Hematopoietic multipotent progenitor cell treated with erythropoietin and hydrocortisone succinate and interleukin-3 and kit ligand, for 17 days (in vitro differentiated cells): ENCODE measurements at places on chromosomes 1 and 21.

DNA sequence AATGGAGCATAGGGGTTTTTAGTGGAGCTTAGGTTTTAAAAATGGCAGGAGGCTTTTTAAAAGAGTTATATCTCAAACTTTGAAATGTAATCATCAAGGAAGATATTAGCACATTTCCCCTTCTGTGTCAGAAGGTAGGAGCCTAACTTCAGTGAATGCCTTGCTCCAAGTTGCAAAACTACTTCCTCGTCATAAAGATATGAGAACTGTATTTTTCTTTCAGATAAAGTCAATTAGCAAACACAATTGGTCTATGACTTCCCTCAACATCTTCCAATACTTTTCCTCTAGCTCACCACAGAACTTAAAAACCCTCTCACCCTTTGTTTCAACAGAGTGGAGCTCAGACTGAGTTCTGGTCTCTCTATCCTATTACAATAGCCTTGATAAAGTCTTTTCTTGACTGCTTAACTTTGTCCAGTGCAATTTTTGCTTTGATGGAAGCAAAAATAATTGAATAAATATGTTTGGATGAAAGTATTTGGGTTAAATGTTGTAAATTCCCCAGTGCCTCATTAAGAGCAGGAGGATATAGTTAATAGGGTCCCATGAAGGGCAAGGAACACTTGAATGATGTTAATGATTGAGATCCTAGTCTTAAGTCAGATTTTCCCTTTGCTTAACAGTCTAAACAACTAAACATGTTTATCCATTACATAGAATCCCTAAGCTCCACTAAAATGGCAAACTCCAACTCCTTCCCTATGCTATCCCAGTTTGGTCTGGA, 58.9 kb downstream of the TNFSF18 start:
- no peak for DNase-seq

- no peak for DNase-seq
Measured at GRCh38 chr1:44700573-44700972, 26.1 kb downstream of the ARMH1 start.

GRCh38 chr21:38714999-38715398, 90.7 kb upstream of the ETS2 start:
- no peak for DNase-seq

GRCh38 chr21:20968391-20968790, 29.8 kb upstream of the NCAM2 start:
- DNase-seq: no peak

DNA sequence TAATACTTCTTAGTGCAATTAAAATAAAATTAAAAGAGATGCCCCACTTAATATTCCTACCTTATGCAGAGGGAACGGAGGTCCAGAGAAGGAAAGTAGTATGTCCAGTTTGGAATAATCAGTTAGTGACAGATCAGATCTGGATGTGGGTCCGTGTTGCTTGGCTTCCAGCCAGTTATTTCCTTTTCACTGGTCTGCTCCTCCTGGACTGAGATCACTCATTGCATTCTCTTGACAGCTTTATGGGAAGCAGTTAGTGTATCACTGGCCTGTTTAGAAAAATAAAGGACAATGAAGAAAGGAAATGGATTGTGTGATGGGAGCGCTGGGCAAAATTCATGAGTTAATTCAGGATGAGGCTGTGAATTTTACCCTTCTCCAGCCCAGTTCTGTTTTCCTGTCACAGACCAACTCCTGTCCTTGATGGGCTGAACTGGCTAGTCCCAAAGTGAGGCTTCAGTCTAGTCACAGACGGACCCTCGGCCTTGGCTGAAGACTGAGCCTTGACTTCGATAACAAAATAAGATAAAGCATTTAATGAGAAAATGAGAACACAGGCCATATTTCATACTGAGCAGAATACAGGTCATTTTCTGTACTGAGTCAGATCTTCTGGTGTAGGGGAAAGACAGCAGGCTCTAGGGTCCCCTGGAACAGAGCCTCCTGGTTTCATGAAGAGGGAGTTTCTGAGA, 85.2 kb upstream of the TRABD2B start:
- DNase-seq: no peak

- DNase-seq: no peak
Measured at GRCh38 chr1:85862456-85862855, 154.2 kb upstream of the ZNHIT6 start.

DNA sequence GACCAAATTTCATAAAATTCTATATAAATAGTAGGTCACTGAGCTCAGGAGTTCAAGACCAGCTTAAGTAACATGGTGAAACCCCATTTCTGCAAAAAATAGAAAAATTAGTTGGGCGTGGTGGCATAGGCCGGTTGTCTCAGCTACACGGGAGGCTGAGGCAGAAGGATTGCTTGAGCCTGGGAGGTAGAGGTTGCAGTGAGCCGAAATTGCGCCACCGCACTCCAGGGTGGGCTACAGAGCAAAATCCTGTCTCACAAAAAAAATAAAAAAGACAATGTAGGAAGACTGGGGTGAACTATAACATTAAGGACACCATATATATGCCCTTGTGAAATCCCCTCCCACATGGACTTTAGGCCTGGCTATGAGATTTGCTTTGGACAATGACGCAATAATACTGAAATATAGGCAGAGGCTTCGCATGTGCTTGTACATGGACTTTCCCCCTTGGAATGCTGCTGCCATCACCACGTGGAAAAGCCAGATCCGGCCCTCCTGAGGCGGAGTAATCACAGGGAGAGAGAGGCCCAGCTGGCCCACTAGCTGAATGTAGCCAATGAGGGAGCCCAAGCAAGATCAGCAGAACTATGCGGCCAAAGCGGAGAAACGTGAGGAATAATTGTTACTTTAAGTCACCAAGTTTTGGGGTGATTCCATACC, 13.1 kb upstream of the USP1 start:
- no peak for DNase-seq

DNA sequence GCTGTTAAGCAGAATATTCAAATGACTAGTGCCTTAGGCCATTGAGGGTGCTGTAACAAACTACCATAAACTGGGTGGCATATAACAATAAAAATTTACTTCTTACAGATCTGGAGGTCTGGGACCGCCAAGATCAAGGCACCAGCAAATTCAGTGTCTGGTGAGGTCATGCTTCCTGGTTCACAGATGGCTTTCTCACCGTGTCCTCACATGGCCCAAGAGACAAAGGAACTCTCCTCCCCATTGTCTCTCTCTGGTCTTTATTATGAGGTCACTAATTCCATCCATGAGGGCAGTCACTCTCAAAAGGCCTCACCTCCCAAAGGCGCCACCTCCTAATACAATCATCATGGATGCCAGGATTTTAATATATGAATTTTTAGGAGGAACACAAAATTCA, 127.3 kb downstream of the GABPA start:
- no peak for DNase-seq

- peak; percentile 78 for DNase-seq
Measured at GRCh38 chr1:53220171-53220961, at the start of gene CZIB. Gene CZIB (minus strand): TSS chr1:53220634. CDS start chr1:53220575, 59 bp downstream.

DNA sequence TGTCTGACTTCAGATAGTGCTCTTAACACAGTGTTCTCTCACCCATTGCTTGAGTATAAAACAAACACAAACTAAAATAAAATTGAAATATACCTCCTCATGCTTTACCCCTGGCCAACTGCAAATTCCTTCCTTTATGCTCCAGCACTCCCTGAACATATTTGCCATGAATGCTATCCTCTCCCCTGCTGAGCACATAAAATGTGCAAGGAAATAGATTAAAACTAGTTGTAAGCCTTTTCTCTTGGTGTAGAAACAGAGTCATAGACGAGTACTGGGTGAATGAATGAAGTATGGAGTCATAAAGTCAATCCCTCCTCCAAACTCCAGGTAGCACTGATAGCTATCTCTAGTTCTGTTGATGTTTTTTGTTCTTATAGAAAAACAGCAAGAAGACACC, 2.6 kb downstream of the GPR161 start:
- no peak for DNase-seq

GRCh38 chr1:22241250-22241649, 98.4 kb upstream of the WNT4 start:
- DNase-seq: no peak

DNA sequence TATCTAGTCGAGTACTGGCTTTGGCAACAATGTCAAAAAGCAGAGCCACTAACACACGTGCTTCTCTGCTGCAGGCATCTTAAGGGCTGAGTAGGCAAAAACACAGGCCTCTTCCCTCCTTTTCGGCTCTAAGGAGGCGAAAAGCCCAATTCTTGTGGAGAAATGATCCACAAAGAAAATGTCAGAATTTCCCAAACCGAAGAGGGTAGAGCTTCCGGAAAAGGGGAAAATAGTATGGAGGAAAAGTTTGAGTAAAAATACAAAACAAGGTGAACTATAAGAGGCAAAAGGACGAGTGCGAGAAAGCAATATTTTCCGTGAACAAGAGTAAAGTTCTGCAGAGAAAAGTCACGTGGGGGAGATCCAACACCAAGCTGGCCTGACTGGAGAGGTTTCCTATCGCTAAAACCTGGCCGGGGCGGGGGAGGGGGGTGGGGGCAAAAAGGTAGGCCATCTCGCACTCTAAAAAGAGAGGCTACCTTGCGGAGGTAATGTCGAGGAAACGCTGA, 551 bp downstream of the ZRANB2 start:
- DNase-seq: peak; percentile 56
